Trophoblast cell (in vitro differentiated cells and primary cell): ENCODE measurements at places on chromosomes 7 and 10.

GRCh38 chr7:111927353-111928019 is 278.7 kb downstream of the DOCK4 start:
- no peak for DNase-seq

DNA sequence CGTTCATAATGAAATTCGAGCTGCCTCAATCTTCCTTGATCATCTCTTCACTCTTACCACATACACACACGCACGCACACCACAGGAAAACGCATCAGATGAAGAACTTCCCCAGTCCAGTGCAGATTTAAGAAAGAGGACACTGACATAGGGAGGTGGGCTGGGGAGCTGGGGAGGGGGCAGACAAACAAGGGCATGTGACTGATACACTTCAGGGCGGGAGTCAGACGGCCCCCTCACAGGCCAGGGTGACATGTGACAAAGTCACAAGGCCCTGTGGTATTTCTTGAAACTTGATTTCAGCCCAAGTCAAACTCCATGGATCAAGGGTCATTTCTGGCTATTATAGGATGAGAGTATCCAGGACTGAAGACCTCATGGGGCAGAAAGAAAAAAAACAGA is 82.6 kb downstream of the KCNMA1 start:
- DNase-seq: no peak

- DNase-seq: no peak
These were observed 86.7 kb downstream of the LYZL2 start for GRCh38 chr10:30542895-30543288.

DNA sequence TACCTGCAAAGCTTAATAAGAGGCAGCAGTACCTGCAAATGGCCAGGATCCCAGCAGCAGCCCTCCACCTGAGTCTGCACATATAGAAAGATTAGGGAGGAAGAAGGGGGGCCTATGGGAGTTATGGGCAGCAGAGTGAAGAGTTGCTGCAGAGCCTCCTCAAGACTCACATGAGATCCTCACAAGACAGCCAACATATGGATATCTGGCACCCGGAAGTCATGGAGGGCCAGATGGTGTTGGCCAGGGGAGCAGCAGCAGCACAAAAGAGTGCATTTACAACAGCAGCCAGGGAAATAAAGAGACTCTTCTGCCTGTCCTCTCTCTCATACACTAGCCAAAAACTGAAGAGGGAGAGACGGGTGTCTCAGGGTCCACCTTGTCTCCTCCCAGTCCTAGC is 4.0 kb upstream of the TAS2R40 start:
- DNase-seq: no peak

- DNase-seq: no peak
These were observed 11.1 kb upstream of the CFAP46 start for GRCh38 chr10:132953428-132953827.

DNA sequence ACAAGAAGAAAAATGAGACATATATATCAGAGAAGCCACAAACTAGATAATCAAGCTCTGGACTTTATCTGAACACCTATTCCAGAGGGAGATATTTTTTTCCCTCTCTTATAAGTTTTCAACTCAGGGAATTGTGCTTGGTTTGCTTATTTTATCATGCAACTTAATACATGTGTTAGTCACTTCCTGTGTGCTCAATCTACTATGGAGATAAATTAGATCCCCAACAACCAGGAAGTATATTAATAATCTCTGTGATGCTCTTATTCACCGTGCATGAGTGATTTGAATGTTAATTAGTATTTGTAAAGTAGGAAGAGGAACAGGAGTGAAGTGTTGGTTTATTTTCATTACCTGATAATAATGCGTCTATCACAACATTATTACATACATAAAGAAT is 38.8 kb upstream of the ZNF365 start:
- DNase-seq: no peak

DNA sequence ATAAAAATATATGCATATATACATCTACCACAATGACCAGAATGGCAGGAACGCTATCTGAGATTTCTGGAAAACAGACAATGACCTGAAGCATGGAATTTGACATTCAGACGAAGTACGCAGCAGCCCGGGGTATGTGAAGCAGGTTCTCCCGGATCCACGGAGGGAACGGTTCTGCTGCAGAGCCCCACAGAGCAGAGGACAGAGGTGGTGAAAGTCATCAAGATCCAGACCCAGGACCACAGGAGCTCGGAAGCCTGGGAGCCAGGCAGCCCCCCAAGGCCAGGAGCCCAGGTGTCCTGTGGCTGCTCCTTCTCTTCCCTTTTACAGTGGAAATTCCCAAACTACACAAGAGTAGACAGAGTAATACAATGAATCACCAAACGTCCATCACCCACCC is 42.1 kb upstream of the DNAAF5 start:
- DNase-seq: no peak

DNA sequence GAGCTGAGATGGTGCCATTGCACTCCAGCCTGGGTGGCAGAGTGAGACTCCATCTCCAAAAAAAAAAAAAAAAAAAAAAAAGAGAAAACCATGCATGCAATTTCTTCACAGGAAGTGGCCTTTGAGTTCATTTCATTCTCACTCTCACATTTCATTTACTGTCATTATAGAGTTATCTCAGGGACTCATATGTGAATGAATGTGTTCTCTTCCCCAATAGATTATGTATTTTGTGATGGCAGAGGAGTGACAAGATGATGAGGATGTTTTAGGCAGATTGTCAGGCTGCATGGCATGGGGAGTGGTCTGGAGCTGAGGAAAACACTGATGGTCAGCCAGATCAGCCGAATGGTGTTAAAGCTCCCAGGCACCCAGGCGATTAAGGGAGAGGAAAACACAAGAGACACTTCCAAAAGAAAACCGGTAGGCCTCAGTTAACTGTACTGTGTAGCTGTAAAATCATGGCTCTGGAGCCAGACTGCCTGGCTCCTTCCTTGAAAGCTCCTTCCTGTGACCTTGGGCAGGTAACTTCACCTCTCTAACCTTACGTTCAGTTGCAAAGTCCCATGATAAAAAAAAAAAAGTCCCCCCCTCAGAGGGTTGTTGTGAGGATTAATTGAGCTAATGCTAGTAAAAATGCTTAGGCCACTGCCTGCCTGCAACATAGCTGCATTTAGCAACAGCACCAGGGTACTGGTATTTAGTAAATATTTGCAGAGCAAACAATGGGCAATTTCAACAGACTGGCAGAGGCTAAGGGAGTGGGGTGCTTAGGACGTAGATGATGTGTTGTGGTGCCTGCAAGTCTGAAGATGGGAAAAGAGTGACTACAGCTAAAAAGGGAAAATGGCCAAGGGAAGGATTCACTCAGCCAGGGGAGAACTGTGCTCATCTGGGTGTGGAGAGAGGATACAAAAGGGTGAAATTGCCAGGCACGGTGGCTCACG is 6.9 kb downstream of the FRAT2 start:
- DNase-seq: no peak

- DNase-seq: no peak
These were observed 321.8 kb downstream of the TCERG1L start for GRCh38 chr10:130989670-130990232.

DNA sequence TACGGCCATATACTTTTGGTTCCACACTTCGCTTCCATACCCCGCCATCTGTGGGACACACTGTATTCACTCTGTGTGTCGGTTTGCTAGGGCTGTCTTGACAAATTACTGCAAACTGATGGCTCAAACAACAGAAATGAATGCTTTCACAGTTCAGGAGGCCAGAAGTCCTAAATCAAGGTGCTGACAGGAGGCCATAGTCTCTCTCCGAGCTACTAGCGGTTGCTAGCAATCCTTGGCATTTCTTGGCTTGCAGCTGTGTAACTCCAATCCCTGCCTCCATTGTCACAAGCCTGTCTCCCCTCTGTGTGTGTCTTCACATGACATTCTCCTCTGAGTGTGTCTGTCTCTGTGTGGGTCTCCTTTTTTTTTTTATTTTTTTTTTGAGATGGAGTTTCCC is 28.9 kb upstream of the BMPR1A start:
- no peak for DNase-seq

DNA sequence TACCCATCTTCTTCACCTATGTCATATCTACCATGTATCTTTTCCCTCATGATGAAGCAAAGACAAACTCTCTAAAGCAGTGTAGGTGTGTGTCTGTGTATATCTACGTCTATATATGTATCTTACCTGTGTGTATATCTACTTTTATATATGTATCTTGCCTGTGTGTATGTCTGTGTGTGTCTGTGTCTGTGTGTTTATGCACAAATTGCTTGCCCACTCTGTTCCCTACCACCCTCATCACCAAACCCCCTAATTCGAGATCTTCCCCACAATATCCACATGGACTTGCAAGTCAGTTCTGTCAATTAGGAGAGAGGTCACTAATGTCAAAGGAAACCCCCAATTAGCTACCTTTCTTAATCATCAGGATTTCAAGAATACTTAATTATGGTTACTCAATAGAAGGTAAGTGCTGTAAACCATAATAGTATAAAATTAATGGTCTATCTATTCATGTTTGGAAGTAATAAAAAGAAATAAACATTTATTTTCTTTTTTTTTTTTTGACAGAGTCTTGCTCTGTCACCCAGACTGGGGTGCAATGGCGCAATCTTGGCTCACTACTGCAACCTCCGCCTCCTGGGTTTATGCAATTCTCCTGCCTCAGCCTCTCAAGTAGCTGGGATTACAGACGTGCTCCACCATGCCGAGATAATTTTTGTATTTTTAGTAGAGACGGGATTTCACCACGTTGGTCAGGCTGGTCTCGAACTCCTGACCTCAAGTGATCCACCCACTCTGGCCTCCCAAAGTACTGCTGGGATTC is 43.6 kb downstream of the ANKRD61 start:
- no peak for DNase-seq

DNA sequence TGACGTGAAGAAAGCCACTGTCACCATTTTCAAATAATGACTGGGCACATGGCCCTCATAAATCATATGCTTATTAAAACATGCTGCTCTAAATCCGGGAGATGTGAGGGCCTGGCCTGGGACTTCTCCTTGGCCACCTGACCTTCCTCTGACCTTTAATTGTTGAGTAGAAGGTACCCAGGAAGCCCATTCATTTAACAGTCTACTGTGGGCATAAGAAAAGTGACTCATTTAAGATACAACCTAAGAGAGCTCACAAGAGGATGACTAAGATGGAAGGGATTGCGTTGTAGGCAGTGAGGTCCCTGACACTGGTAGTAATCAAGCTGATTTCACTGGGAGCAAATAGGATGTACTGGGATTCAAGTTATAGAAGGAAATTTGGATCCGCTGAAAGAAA is 203.4 kb upstream of the GPR26 start:
- DNase-seq: peak; percentile 12

GRCh38 chr7:101554584-101555268 is 74.4 kb downstream of the MYL10 start:
- DNase-seq: no peak
